ENCODE measurements at places on chromosomes 16 and 17.
A peak's percentile ranks its signal among the peaks of the same experiment; 100 is the strongest.

DNA sequence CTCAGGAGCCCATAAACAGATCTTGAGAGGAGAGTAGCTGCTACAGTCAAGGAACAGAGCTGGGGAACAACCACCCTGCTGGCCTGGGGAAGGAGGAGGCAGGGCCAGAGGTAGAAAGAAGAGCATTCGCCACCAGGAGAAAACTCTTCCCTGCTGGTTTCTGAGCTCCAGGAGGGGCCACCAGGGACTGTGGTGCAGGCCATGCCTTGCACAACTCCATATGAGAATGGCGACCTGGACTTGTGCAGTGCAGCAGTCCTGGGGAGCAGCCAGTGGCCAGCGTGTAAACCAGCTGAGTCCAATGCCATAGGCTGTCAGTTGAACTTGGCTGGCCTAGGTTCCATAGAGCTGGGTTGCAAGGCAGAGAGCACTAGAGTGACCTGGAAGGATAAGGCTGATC is 11.6 kb downstream of the SLC13A2 start:
- H3K27me3 ChIP-seq = no peaks in the 10 kb centered on the region
- no peak overlapping the region for H3K4me3 ChIP-seq
- no peaks in the 10 kb centered on the region for H3K4me1 ChIP-seq
- no peaks in the 10 kb centered on the region for H3K36me3 ChIP-seq
- no peak for DNase-seq

- H3K4me1 ChIP-seq = no peaks in the 10 kb centered on the region
- peak; percentile 95 for DNase-seq
- H3K27me3 ChIP-seq = no peaks in the 10 kb centered on the region
Measured at GRCh38 chr17:42578282-42578869, 847 bp upstream of the PSMC3IP start.

GRCh38 chr17:82917699-82918345 is 78.0 kb upstream of the ZNF750 start:
- peaks cover 2% of the 10 kb centered on the region for H3K36me3 ChIP-seq
- no peak overlapping the region for H3K27ac ChIP-seq
- H3K27me3 ChIP-seq = no peaks in the 10 kb centered on the region
- H3K4me3 ChIP-seq = no peak overlapping the region
- no peaks in the 10 kb centered on the region for H3K4me1 ChIP-seq
- peak; percentile 59 for DNase-seq

GRCh38 chr17:79993390-79994227 is 42.1 kb downstream of the TBC1D16 start:
- DNase-seq = peak; percentile 96
- H3K4me3 ChIP-seq = no peak overlapping the region
- H3K27ac ChIP-seq = peak overlapping the region; percentile 54
- H3K36me3 ChIP-seq = no peaks in the 10 kb centered on the region
- H3K27me3 ChIP-seq = no peaks in the 10 kb centered on the region

- no peaks in the 10 kb centered on the region for H3K36me3 ChIP-seq
- no peaks in the 10 kb centered on the region for H3K27me3 ChIP-seq
- H3K4me1 ChIP-seq = no peaks in the 10 kb centered on the region
Measured at GRCh38 chr17:59388069-59388556, 56.7 kb downstream of the YPEL2 start.

DNA sequence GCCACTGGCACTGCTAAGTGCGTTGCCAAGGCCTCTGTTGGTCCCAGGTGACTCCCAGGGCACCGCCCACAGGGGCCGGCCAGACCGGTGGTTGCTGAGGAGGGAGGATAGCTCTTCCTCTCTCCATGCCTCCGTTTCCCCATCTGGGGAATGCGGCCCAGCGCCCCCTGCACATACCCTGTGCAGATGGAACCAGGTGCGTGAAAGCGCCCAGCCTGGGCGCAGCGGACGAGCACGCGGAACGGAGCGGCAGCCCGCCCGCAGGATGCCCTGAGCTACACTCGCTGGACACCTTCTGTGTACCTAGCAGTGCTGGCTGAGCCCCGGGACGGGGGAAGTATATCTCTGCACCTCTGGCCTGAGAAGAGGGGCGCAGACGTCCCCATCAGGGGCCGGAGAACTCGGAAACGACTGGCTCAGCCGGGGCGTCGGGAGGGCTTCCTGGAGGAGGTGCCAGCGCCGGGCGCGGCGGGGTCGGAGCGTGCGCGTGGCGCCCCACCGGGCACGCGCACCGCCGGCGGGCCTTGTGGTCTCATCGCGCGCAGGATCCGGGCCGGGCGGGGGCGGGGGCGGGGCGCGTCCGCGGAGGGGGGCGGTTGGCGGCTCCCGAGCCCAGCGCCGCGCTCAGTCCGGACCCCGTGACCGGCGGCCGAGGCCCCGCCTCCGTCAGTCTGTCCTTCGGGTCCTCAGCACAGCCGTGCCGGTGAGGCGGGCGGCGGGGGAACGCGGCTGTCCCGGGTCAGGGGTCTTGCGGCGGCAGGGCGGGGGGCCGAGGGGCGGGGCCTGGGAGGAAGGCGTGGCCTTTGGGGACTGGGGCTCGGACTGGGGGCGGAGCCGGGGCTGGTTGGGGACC is at the start of the genes CCDC78 and HAGHL:
Gene CCDC78, minus strand, starts transcription at position 6 of the 853 bp plus-strand sequence. CDS start 76 bp downstream, outside the sequence.
Gene HAGHL, plus strand, starts transcription at position 669 of the 853 bp plus-strand sequence. CDS start 404 bp downstream, outside the sequence.
- no peaks in the 10 kb centered on the region for H3K36me3 ChIP-seq
- H3K27ac ChIP-seq = no peak within 1 kb of the TSS
- peak within 1 kb of the TSS; percentile 13 for H3K4me3 ChIP-seq
- H3K4me1 ChIP-seq = no peaks in the 10 kb centered on the region
- no peaks in the 10 kb centered on the region for H3K27me3 ChIP-seq

GRCh38 chr17:60087882-60088669 is 9.4 kb upstream of the HEATR6 start:
- no peaks in the 10 kb centered on the region for H3K27me3 ChIP-seq
- peak; percentile 73 for DNase-seq
- no peak overlapping the region for H3K27ac ChIP-seq
- H3K36me3 ChIP-seq = no peaks in the 10 kb centered on the region

DNA sequence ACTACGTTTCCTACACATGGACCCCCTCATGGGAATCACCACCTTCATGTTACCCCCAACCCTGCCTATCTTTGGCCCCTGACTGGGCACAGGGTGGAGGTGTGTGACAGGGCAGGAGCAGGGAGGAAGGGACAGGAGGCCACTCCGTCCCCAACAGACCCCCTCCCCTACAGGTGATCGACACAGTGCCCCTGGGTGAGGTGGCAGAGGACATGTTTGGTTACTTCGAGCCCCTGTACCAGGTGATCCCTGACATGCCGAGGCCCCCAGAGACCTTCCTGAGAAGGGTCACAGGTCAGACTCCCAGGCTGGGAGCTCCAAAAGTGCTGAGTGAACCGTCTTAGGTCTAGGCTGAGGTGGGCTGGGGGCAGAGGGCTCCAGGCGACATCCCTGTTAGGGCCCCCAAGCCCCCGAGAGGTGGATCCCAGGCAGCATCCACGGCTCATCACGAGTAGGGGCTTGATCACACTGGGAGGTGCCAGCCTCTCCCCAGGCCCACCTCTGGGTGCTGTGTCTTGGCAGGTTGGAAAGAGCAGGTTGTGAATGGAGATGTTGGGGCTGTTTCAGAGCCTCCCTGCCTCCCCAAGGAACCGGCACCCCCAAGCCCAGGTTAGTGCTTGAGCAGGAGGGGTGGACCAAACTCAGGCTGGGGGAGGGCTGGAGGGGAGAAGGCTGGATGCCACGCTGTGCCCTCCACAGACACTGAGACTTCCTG is 1.5 kb downstream of the ACBD4 start:
- no peak overlapping the region for H3K4me3 ChIP-seq
- no peak overlapping the region for H3K27ac ChIP-seq
- no peaks in the 10 kb centered on the region for H3K36me3 ChIP-seq
- peaks cover 4% of the 10 kb centered on the region for H3K4me1 ChIP-seq
- no peak for DNase-seq
- H3K27me3 ChIP-seq = no peaks in the 10 kb centered on the region

GRCh38 chr16:678858-679813 is 1.1 kb upstream of the STUB1 start:
- H3K27ac ChIP-seq = peak overlapping the region; percentile 59
- H3K27me3 ChIP-seq = no peaks in the 10 kb centered on the region
- peaks cover 13% of the 10 kb centered on the region for H3K36me3 ChIP-seq
- peak; percentile 86 for DNase-seq

GRCh38 chr17:71942626-71943025 is 178.2 kb upstream of the SOX9 start:
- H3K27me3 ChIP-seq = no peaks in the 10 kb centered on the region
- H3K27ac ChIP-seq = no peak overlapping the region
- no peaks in the 10 kb centered on the region for H3K4me1 ChIP-seq
- no peak for DNase-seq

- H3K4me1 ChIP-seq = no peaks in the 10 kb centered on the region
- DNase-seq = peak; percentile 56
- no peak overlapping the region for H3K4me3 ChIP-seq
- no peaks in the 10 kb centered on the region for H3K36me3 ChIP-seq
- no peak overlapping the region for H3K27ac ChIP-seq
Measured at GRCh38 chr17:79740413-79740812, 9.7 kb downstream of the ENPP7 start.

DNA sequence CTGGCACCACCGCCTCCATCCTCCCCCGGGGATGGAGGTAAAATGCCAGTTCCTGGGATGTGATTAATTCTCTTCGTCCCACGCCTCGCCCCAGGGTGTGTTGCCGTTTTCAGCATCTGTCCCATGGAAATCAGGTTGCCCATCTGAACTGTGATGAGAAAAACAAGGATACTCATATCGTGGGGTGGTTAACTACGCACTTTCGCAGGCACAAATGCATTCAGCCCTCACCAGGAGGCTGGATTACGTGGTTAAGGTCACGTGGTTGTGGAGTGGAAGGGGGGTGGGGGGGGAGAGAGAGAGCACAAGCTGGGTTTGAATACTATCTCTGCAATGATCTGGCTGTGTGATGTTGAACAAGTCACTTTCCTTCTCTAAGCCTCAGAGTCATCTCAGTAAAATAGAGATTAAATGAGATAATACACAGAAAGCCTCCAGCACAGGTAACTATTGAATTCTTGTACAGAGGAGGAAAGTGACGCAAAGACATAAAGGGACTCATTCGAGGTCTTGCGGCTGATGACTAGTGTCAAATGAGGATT is 74.7 kb downstream of the BMERB1 start:
- H3K4me3 ChIP-seq = no peak overlapping the region
- H3K27ac ChIP-seq = no peak overlapping the region
- DNase-seq = peak; percentile 71
- H3K36me3 ChIP-seq = no peaks in the 10 kb centered on the region
- H3K4me1 ChIP-seq = peaks cover 3% of the 10 kb centered on the region

GRCh38 chr17:40024901-40025300 is 9.7 kb downstream of the CSF3 start:
- H3K4me1 ChIP-seq = no peaks in the 10 kb centered on the region
- H3K36me3 ChIP-seq = peaks cover 16% of the 10 kb centered on the region
- no peak overlapping the region for H3K27ac ChIP-seq
- no peak for DNase-seq
- H3K4me3 ChIP-seq = no peak overlapping the region

DNA sequence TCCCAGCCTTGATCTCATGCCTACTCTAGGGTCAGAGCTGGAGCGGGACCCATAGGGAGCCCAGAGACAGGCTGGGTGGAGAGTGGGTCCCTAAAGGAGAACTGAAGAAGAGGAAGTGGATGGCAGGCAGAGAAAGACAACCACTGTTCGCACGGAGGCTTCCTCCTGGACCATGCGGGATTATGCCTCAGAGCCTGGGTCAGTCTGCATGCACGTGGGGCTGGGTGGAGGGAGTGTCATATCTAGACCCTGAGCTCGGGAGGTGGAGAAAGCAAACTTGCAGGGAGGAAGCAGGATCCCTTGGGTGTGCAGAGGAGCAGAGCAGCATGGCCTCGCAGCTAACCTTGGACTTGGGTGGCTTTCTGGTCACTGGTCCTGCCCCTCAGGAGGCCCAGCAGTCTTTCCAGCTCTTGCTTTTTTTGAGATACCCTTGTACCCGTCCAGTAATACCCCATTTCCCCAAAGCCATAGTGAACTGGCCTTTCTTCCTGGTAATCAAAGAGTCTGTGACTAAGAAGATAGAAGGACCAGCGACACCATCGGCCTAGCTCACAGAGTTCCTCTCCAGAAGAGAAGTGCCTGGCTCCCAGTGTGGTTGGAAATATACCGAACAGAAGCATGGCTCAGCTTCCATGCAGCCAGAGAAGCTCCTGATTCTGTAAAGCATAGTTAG is 344.2 kb downstream of the CPPED1 start:
- no peaks in the 10 kb centered on the region for H3K36me3 ChIP-seq
- no peak for DNase-seq
- H3K27ac ChIP-seq = no peak overlapping the region
- H3K27me3 ChIP-seq = no peaks in the 10 kb centered on the region
- H3K4me3 ChIP-seq = no peak overlapping the region

DNA sequence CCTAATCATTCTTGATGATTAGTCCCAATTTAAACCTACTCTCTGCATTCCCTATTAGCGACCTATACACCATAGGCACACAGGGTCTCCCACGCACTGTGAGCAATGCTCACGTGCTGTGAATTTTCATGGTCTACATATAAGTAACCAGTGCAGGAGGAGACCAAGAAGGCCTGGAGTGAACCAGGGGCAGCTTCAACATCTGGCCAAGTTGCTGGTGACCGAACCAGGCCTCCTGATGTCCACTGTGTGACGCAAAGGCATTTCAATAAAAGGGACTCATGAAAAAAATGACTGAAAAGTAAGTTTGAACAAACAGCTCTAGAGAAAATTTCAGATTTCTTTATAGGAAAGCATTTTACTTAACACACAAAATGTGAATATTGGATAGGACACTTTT is 107.0 kb downstream of the ZFHX3 start:
- DNase-seq = no peak
- H3K27ac ChIP-seq = no peak overlapping the region
- H3K27me3 ChIP-seq = no peaks in the 10 kb centered on the region
- H3K4me1 ChIP-seq = no peaks in the 10 kb centered on the region
- H3K36me3 ChIP-seq = no peaks in the 10 kb centered on the region

- no peak for DNase-seq
- H3K27me3 ChIP-seq = no peaks in the 10 kb centered on the region
- H3K4me3 ChIP-seq = no peak overlapping the region
Measured at GRCh38 chr16:86027373-86028126, 128.6 kb downstream of the IRF8 start.
